ENCODE measurements at places on chromosomes 2 and 18.

- DNase-seq, result no peak
Measured at GRCh38 chr2:77521931-77522470, at the start of gene LRRTM4. LRRTM4 (minus strand) TSS chr2:77522376.

DNA sequence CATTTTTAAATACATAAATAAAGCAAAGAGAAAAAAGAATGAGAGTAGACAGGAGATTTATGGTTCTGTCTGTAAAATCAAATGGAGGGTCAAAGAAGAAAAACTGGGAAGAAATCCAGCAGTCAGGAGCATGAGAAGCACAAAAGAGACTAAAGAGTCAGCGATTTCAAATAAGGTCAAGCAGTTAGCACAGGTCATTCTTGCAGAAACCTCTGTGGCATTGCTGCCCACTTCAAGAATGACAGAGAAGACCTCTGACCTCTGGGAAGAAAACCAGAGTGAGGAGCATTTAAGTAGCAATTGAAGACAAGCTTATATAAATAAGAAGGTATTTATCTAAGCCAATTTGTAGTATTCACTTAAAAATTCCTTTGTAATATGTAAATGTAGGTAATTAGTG lies 172.0 kb upstream of the SPOPL start:
- no peak for DNase-seq

GRCh38 chr18:23133860-23134779 lies 1.2 kb upstream of the CABLES1 start:
- no peak for DNase-seq

GRCh38 chr2:201132518-201132917 lies 16.6 kb downstream of the CFLAR start:
- DNase-seq, result no peak

DNA sequence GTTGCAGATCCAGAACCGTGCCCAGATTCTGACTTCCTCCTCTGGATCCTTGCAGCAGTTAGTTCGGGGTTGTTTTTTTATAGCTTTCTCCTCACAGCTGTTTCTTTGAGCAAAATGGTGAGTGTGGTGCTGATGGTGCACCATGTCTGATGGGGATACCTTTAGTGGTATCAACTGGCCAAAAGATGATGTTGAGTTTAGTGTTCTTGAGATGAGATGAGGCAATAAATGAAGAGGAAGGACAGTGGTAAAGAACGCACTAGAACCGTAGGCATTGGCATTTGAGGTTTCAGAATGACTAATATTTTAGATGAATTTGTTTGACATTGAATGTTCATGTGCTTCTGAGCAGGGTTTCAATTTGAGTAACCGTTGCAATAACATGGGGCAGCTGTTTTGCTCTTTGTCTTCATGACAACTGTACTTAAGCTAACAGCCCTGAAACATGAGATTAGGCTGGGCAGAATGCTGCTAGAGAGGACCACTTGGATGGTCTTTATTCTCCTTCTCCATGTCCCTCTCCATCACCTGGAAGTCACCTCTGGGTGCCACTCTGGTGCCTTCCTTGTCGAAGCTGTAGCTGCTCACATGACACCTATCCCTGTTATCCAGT lies 3.9 kb downstream of the CTLA4 start:
- no peak for DNase-seq

DNA sequence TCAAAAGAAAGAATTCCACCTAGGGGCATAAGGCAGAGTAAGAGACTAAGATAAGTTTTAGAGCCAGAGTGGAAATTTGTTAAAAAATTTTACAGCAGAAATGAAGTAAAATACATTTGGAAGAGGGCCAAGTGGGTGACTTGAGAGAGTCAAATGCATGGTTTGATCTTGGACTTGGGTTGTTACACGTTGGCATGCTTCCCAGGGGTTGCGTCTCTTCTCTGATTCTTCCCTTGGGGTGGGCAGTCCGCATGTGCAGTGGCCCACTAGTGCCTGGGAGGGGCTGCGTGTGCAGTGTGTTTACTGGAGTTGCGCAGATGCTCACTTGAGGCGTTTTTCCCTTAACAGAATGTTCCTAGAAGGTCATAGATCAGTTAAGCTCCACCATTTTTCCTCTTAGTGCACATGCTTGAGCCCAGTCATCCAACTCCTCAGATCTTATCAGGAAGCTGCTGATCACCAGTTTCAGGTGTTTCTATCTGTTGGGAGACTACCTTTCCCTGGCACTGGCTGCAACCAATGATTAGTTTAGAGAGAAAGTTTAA lies 13.1 kb downstream of the SEH1L start:
- no peak for DNase-seq

DNA sequence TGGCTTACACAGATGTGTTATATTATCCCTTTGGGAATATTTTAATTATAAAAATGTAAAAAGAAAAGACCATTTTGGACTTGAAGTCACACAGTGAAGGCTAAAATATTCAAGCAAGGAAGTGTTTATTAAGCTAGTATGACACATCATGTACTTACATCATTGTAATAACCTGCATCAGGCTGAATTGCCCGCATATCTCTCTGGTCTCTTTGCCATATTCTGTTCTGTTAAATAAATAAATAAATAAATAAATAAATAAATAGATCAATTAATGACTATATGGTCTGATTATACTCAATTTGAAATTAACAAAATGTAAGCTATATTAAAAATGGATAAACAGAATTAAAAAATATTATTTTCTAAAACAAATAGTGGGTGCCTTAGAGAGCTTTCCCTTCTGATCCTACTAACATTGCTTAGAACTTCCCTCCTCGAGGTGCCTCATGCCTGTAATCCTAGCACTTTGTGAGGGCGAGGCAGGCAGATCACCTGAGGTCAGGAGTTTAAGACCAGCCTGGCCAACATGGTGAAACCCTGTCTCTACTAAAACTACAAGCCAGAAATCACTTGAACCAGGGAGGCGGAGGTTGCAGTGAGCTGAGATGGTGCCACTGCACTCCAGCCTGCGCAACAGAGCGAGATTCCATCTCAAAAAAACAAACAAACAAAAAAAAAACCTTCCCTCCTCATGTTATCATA lies 42.0 kb downstream of the WDR33 start:
- no peak for DNase-seq

DNA sequence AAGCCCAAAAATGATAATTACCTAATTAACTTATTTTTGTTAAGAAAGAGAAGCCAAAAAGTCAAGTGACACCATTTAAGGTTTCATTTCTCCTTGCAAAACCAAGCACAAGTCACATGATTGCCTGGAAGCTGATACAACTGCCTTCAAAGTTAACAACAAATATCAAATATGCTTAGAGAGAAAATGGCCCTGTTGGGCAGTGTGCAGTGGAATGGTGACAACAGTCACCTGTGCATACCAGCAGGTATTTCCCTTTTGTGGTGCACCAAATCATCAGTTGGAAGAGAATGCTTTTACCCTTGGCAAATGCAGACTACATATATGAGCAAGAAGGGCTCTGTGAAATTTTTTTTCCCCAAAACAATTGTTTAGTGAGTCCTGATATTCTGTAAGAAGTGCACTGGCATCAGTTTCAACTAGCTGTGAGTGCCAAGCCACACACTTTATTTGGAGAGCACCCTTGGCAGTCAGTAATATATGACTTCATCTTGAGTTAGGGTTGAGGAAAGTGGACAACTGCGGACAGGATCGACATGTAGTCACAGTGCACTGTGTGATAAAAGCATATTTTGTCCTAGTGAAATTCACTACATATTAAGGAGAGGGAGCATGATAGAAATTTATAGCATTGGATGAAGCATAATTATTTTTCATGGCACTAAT lies 74.9 kb upstream of the DOCK10 start:
- DNase-seq, result no peak

DNA sequence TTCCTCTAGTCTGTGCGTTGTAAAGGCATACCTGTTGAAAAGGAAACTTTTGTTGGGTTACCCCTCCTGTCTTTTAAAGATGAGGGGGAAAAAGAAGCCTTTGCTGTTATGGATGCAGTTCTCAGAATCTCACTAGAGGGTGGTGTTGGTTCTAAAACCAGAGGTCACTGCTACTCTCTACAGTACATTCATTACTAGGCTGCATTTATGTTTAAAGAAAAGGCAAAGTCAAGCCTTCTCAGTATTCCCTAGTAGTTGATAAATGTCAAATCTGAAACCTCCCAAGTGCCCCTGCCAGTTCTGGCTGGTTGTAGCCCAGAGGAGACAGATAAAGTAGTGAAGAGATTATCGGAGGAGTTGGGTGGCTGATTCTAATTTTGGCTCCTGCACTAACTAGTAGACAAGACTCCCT lies 1.4 kb upstream of the PLCL1 start:
- DNase-seq, result no peak

DNA sequence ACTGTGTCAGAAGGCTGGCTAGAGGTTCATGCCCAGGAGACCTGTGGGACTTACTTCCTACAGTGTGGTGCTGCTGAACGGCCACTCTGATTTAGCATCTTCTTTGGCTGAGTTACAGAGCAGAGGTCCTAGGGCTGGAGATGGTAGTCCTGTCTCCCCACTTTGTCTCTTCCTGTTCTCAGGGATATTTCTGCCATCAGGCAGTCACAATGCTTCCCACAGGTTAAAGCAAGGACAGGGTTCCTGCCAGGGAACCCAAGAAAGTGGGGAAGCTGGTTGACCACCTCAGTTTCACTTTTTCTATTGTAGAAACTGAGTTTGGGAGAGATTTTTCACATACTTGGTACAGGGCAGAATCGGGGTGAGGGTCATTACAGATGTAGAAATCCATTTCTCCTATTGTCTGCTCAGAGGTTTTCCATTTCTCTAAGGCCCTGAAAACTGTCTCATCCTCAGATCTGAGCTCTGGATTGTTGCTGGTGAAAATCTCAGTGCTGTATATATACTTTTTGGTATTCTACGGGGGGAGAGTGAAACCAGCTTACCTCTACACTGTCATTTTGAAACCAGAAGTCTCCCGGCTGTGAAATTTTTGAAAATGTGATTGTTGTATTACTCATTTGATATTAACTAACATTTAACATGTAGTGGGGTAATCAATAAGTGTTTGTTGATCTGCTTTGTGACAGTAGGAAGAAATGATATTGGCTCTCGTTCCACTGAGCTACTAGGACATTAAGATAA lies 37.0 kb upstream of the MEP1B start:
- no peak for DNase-seq

GRCh38 chr2:241478166-241478565 lies 30.2 kb downstream of the STK25 start:
- DNase-seq, result no peak

DNA sequence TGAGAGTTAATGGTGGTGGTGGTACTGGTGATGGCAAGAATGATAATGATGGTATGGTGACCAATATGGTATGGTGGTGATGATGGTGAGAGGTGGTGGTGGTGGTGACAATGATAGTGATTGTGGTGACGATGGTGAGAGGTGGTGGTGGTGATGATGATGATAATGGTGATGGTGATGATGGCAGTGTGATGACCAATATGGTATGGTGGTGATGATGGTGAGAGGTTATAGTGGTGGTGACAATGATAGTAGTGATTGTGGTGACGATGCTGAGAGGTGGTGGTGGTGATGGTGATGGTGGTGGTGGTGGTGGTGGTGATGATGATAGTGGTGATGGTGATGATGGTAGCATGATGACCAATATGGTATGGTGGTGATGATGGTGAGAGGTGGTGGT lies 169.2 kb downstream of the GBX2 start:
- no peak for DNase-seq

DNA sequence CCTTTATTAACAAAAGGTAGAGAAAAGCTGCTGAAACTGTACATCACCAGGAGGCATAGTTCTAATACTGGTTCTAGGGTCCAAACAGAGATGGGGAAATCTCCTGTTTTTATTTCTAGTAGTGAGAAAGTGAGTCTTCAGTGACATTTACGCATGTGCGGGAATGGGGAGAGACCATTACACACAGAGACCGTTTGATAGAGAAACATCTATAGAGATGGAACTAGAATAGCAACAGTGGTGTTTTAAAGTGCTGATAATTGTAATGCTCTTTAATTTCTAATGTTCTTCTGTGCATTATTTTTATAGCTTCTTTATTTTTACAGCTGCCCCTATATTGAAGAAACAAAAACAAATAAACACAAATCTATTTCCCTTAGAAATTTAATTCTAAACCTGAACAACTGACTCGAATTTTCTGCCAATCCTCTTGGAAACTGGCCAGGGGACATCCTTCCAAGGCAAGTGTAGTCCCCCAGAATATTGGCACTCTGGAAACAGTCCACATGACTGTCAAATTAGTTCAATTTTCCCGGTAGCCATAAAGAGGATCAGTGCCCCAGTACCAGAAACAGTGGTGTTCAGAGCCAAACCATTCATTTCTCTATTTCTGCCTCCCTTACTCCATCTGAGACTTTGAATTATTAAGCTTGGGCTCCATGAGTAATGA lies 260.9 kb downstream of the ICOS start:
- no peak for DNase-seq

- no peak for DNase-seq
Measured at GRCh38 chr18:76697441-76697901, 124.9 kb upstream of the ZNF236 start.

GRCh38 chr2:37323781-37324535 lies 675 bp downstream of the PRKD3 start:
- DNase-seq, result no peak

- DNase-seq, result no peak
Measured at GRCh38 chr18:1425679-1426078, 521.0 kb downstream of the ADCYAP1 start.

- no peak for DNase-seq
Measured at GRCh38 chr2:141782574-141782973, 348.2 kb downstream of the LRP1B start.

- no peak for DNase-seq
Measured at GRCh38 chr2:43455731-43456642, 139.9 kb downstream of the THADA start.

- no peak for DNase-seq
Measured at GRCh38 chr18:13266218-13267100, 47.9 kb downstream of the LDLRAD4 start.

GRCh38 chr2:231613663-231614558 lies 21.2 kb downstream of the TEX44 start:
- peak; percentile 37 for DNase-seq

GRCh38 chr2:168090366-168091135 lies 156.8 kb downstream of the STK39 start:
- no peak for DNase-seq

GRCh38 chr2:150473767-150474166 lies 13.7 kb downstream of the RND3 start:
- no peak for DNase-seq

GRCh38 chr18:22505141-22505591 lies 87.5 kb upstream of the CTAGE1 start:
- DNase-seq, result no peak

Measured in kidney epithelial cell (primary cell).